NCI-H1417 (cell line): ENCODE measurements at places on chromosomes 16 and 17.
A peak's percentile ranks its signal among the peaks of the same experiment; 100 is the strongest.

- peak; percentile 66 for DNase-seq
Observed at GRCh38 chr17:59367657-59368045, 36.2 kb downstream of the YPEL2 start.

DNA sequence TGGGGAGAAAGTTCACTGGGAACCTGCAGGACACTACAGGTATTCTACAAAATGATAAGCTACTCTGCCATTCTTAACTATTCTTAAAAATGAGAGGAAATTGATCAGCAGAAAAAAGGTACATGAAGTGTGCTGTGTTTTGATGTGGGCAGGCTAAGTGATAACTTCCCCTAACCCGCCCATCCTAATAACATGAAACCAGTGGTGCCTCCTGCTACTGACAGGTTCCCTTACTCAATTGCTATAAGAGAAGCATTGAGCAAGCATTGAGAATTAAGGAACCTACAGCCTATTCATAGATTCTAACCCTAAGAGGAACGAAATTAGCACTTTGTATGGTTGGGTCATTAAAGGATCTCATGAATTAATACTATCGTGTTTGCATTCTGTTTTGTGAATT is 18.9 kb downstream of the XYLT1 start:
- no peak for DNase-seq

- DNase-seq: no peak
Observed at GRCh38 chr16:31568577-31569359, 41.1 kb downstream of the AHSP start.

GRCh38 chr16:58462997-58463941 is 36.7 kb upstream of the NDRG4 start:
- peak; percentile 66 for DNase-seq

- peak; percentile 24 for DNase-seq
Observed at GRCh38 chr16:50940275-50940854, 198.5 kb downstream of the CYLD start.

DNA sequence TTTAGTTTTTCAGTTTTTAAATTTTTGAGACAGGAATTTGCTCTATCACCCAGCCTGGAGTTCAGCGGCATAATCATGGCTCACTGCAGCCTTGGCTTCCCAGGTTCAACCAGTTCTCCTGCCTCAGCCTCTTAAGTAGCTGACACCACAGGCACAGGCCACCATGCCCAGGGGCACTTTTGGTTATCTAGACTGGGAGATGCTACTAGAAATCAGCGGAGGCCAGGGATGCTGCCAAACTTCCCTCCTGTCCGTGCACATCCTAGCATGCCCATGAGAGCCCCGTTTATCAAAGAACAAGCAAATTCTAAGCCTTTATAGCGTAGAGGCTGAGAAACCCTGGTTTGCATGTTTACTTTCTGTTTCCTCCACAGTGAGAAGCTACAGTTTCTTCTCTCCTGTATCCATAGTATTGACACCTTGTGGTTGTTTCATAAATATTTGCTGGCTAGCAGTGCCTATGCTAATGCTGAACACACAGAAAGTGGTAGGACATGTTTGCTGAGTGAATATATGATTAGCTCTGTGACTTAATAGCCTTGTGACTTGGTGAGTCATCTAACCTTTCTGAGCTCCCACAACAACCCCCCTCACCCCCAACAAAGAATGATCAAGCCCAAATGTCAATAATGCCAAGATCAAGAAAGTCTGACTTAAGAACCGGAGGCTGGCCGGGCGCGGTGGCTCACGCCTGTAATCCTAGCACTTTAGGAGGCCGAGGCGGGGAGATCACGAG is 39.2 kb upstream of the MAF start:
- DNase-seq: no peak

- DNase-seq: no peak
Observed at GRCh38 chr17:61852857-61853256, 10.5 kb downstream of the BRIP1 start.

GRCh38 chr16:50821586-50821985 is 79.7 kb downstream of the CYLD start:
- DNase-seq: no peak

GRCh38 chr17:40108970-40109824 is 8.8 kb upstream of the NR1D1 start:
- no peak for DNase-seq

GRCh38 chr17:80803451-80804428 is 187.9 kb upstream of the CHMP6 start:
- no peak for DNase-seq

DNA sequence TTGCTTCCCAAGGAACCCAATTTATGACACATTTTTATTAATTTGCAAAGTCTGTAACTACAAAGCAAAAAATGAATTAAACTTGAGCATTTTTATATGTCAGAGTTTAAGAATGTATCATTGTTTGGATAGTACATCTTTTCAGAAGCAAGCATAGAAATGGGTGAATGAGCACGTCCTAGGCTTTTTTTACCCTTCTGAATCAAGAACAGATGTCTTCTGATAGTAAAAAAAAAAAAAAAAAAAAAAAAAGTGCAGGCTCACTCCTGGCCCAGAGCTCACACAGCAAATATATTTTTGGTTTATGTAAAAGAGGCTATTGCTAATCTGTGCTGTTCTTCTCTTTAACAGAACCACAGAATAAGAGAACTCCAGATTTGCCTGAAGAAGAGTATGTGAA is 6.3 kb downstream of the TERF2IP start:
- DNase-seq: no peak

DNA sequence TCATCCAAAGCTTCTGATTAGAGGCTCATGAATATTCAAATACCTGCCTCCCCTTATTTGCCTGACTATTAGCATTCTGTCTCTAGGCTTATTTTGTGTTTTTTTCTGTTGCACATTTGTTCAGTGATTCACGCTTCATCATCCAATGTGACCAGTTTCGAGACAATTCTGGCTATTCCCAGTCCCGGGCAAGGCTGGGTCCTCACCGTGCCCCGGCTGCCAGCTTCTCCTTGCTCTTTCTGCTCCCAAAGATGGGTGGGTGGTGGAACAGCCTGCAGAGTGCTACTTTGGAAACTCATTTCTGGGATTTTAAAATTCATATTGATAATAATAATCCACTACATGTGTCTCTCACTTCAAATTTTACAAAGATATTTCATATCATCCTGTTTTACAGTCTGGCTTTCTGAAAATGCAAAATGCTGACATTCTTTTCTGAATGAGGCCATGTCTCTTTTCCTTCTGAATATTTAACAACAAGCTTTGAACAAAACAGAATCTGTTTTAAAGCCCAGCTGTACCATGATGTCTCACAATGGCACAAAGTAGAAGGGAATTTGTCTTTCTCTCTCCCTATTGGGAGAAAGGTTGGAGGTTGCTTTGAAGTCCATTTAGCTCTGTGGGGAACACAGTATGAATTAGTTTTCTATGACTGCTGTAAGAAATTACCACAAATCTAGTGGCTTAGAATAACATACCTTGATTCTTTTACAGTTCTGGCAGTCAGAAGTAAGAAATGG is 116.9 kb upstream of the CDH13 start:
- no peak for DNase-seq

DNA sequence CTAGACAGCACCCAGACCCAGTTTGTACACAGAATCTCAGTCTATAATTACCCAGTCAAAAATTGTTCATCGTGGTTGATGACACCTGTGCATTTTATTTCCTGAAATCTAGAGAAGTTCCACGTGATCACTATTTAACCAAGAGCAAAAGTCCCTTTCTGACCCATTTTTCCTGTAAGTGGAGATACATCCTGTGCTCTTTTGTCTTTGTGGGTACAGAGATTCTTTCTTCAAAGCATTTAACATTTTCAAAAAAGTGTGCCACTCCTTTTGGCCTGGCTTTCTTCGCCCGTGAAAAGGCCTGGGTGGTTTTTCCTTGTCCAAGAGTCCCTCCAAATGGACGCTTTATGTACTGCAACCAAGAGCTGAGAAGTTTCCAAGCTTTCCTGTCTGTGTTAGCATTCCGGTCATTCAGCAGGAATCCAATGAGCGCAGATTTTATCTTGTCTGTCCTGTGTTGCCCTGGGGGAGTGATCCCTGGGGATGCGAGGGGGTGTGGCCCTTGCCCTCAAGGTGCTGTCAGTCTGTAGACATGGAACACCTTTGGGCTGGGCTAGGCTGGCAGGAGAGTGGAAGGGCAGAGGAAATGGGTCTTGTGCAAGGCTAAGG is 161.1 kb upstream of the CACNG5 start:
- peak; percentile 63 for DNase-seq

DNA sequence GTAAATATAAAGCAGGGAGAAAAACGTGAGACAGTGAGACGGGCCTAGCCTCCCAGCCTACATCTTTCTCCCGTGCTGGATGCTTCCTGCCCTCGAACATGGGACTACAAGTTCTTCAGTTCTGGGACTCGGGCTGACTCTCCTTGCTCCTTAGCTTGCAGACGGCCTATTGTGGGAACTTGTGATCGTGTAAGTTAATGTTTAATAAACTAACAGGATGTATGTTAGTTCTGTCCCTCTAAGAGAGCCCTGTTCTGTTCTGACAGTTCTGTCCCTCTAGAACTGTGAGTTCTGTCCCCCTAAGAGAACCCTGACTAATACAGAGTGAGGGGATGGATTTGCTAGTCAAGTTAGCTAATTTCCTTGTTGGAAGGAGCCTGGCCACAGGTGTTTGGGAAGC is 16.7 kb upstream of the MYH10 start:
- DNase-seq: no peak

DNA sequence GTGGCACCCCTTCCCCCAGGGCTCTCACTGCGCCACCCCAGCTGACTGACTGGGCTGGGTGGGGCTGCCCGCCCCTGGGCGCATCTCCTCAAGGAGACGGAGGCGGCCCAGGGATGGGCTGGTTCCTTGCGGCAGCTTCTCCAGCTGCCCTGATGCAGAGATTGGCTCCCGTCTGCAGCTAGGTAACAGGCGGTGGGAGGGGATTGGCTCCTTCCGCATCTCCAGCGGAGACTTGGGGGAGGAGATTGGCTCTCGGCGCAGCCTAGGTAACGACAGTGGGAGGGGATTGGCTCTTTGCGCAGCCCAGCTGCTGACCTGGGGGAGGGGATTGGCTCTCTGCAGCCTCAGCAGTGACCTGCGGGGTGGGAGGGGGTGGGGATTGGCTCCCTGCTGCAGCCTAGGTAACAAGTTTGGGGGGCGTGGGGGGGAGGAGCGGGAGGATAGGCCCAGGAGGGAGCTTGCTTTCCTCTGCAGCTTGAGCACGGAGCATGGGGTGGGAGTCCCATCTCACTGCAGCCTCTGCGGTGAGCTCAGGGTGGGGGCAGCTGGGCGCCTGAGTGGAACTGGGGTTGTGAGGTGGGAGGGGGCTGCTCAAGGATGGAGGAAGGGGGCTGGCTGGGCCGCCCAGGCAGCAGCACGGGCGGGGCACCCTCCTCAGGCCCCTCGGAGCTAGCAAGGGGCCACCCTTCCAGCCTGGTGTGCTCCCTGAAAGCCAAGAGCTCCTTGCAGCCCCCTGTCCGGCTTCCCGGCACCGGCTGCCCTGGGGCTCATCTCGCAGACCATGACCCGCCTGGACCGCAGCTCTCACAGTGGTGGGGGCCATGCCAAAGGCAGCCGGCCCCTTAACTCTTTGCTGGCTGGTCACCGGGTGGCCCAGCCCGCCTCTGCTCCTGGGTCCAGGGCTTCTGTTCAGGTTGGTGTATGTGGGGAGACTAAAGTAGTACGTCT is 6.4 kb downstream of the NFE2L1 start:
- peak; percentile 94 for DNase-seq

DNA sequence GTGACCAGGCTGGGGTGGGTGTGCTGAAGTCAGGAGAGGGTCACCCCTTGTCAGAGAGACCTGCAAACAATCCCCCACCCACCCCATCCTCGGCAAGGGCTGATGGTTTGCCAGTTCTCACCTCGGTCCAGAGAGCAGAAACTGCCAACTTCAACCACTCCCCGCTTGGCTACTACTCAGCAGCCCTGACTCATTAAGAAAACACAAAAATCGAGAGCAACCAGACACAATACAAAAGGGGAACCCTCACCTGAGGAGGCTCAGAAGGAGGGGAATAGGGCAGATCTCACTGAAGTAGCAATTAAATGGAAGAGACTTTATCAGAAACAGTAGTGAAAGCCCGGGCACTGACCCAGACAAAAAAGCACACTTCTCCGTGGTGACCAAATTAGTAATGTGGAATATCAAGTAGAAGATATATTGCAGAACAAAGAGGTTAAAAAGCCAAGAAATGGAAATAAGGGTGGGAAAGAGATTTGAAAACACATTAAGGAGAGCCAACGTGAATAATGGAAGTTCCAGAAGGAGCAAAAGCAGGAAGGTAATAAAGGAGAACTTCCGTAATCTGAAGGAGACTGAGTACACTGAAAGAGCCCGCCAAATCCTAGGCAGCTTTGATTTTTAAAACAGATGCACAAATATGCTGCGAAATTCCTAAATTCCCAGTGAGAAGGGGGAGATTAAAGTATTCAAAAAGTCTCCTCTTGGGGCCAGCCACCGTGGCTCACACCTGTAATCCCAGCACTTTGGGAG is 23.6 kb downstream of the CENPV start:
- no peak for DNase-seq

- no peak for DNase-seq
Observed at GRCh38 chr17:21373696-21374440, 2.3 kb upstream of the KCNJ12 start.

DNA sequence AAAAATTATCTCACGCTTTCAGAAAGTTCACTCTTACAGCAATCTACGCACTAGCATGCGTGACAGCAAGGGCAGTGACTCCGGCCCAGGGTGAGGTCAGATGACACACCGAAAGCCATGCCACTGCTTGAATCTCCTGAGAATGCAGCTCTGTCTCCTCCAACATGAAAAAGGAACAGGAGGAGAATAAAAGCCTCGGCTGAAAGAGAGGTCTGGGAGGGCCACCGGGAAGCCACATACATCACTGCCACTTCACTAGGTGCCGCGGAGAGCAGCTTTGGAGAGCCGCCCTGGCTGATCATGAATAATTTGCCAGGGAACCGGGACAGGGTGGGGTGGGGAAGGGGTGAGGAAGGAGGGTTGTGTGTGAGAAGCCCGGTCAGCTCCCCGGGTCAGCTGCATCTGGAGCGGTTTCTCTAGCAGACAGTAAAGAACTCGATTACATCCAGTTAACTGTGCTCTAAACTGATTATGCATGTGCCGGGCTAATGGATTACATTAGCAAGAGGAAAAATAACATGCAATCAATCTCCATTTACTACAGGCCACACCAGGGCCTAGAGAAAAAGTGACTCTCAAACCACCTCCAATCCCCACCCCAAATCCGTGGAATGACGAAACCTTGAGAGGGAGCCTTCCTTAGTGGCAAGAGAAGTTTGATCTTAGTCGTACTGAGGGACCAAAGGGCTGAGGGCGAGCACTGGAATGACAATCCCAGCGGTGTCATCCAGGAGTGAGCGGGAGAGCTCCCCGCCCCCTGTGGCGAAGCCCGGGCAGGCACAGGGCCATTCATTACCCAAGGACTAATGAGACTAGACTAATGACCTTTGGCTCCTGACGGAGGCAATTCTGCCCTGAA is 100.3 kb downstream of the ZFHX3 start:
- no peak for DNase-seq
